ENCODE measurements at places on chromosomes 1 and 21.

- no peak for DNase-seq
Measured at GRCh38 chr1:233246965-233247364, 48.6 kb downstream of the PCNX2 start.

DNA sequence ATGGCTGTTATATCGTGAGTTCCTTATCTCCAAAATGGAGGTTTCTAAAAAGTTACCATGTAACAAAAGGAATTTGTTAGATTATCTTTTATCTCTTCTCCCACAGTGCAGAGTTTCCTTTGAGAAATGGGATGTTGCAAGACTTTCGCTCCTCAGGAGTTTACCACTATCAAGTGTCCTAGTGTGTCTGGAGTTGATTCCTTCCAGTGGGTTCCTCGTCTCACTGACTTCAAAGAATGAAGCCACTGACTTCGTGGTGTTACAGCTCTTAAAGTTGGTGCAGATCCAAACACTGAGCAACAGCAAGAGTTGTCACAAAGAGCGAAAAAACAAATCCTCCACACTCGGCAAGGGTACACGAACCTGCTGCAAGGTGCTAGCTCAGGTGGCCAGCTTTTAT is 37.0 kb downstream of the SPAG17 start:
- DNase-seq: no peak

GRCh38 chr1:20981915-20982314 is 194.8 kb downstream of the EIF4G3 start:
- DNase-seq: no peak

- no peak for DNase-seq
Measured at GRCh38 chr21:44475266-44475845, 20.0 kb downstream of the LRRC3 start.

GRCh38 chr1:246364415-246364941 is 142.6 kb downstream of the SMYD3 start:
- no peak for DNase-seq

GRCh38 chr1:1100296-1100695 is 15.6 kb downstream of the C1orf159 start:
- no peak for DNase-seq

GRCh38 chr21:25370311-25370744 is 237.0 kb downstream of the MRPL39 start:
- no peak for DNase-seq

DNA sequence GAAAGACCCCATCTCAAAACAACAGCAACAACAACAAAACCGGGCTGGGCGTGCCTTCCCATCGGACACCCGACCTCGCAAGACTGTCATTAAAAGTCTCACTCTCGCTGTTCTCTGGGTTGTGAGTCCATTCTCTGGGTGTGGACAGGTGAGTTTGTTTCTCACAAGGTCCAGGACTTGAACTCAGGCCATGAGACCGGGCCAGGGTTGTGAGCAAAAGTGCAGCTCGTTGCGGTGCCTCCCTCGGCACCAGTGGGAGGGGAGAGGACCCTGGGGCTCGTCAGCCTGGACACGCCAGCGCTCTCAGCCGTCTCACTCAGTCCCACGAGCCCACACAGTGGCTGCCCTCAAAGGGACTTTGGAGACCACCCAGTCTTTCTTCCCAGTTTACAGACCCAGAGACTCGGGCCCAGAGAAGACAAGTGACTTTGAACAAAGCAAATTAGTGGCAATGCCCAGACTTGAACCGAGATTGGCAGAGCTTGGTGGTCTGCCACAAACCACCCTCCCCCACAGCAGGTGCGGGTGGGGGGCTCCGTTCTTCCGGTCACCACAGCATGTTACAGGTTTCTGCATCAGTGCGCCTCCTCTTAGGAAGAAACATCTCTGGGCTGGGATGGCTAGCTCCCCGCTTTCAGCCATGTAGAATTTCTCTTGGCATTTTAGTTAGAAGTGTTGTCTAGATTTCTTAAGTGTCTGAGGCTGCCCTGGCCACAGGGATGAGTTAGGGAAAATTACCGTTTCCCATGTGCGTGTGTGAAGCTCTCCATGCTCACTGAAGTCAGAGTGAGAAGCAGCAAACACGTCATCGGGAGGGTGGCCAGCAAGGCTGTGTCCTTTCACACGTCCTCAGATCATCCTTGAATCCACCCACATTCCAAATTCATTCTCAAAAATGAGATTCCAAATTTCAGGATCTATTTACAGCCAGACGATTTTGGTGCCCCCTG is 28.3 kb downstream of the LRRC3 start:
- no peak for DNase-seq

DNA sequence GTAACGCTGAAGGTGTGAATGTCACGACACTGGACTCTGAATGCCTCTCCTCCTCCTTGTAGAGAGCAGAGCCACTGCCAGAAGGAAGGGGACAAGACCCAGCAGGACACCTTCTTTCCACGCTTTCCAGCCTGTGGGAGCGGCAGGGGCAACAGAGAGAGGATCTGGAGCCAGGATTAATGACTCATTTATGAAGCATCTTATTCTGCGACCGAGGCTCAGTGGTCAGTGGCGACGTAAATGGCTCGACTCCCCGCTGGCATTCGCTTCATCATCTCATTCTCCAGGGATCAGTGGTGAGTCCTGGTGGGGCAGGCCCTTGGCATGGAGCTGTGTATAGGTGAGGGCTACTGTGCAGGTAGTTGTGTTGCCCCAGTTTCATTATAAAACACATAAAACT is 4.6 kb downstream of the SLC37A1 start:
- DNase-seq: no peak

DNA sequence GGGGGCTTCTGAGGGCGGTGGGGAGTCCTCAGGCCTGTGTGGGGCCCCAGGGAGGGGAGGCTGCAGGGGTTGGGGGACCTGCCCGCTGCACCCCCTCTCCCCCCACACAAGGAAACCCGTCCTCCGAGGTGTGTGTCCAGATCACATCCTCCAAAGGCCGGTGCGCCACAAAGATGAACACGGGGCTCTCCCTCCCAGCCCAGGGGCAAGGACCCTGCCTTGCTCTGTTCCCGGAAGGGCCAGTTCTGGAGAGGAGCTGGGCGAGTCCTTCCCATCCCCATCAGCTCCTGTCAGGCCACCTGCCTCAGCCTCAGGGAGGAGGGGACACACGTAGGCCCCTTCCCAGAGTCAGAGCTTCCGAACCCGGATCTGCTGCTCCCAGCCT is 2.5 kb upstream of the TTLL10 start:
- no peak for DNase-seq

- no peak for DNase-seq
Measured at GRCh38 chr1:6137758-6138157, 42.4 kb downstream of the CHD5 start.

GRCh38 chr1:24639094-24639493 is 4.0 kb upstream of the SRRM1 start:
- DNase-seq: no peak

DNA sequence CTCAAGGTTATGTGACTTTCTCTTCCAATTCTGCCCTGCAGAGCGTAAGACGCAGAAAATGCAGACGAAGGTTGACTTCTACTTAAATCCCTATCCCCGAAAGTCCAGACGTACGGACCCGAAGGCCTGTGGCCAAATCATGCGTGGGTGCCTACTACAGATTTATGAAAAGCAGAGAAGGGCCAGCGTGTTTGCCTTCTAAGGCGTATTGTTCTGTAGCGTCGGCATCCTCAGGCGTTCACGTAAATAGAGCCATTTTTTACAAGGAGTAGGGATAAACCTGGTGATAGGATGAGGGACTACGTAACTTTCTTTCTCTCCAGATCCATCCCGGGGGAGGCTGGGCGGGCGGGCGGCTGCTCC is 222 bp upstream of the GIPC2 start:
- no peak for DNase-seq

DNA sequence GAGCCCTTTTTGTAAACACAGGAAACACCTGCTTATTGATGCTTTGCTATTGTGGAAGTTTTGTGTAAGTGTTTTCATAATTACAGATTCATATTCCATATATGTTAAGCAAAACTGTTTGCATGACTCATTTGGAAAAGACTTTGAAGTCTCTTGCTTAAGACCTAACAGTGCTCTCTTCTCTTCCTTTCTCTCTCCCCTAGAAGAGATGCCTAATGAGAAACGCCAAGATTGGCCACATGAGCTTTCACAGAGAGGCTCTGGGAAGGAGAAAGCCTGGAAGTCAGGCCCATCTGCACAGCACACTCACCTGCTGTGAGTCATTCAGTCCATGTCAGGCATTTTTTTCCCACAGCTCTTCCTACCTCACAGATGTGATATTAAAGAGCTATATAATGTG is 101.6 kb upstream of the PALMD start:
- DNase-seq: no peak

- DNase-seq: no peak
Measured at GRCh38 chr1:244836135-244836521, 670 bp downstream of the COX20 start.

DNA sequence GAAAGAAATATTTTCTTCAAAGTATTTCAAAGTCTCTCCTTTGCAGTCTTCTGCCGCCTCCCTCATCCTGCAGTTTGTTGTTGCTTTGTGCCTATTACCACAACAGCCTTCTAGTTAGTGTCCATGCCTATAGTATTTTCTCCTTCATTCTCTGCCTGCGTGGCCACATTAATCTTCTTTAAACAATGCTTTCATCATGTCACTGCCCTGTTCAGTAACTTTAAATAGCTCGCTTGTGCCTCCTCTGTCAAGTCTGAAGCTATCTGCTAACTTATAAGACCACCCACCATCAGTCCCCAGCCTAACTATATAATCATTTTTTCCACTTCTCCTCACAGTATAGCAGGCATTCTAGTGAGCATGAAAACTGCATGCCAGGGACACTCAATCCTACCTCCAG is 290.3 kb downstream of the PDE4B start:
- no peak for DNase-seq

DNA sequence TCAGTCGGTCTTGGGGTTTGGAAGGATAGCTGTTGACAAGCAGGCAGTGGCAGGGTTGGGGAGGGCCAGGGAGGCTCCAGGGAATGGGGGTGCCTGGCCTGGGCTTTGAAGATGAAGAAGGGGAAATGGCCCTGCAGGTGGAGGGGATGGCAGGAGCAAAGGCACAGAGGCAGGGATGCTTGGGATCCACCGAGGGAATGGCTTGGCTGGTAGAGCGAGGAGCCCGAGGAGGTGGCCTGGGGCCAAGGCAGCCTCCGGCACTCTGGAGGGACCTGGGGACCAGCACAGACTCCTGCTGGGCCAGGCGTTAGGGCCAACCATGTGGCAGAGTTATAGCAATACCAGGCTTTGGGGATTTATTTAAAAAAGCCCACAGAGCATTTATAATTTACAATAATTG is 62.9 kb upstream of the EDN2 start:
- DNase-seq: no peak

GRCh38 chr1:198423673-198424072 is 116.8 kb downstream of the ATP6V1G3 start:
- no peak for DNase-seq

DNA sequence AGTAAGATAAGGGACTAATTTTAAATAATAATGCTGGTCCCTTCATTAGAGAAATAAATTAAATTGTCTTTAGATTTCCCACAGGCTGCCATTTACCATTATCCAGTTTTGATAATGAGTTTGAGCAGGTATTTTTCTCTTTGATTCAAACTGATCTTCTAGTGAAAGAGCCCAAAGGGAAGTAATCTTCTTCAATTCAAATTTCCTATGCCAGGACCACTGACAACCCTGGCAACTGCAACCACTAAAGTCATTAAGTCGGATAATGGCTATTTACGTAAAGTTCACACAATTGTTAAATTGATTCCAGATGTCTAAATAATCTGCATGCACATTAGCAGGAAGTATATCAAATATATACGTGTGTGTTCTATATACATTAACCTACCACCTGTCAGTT is 399.3 kb downstream of the PTPRC start:
- no peak for DNase-seq

DNA sequence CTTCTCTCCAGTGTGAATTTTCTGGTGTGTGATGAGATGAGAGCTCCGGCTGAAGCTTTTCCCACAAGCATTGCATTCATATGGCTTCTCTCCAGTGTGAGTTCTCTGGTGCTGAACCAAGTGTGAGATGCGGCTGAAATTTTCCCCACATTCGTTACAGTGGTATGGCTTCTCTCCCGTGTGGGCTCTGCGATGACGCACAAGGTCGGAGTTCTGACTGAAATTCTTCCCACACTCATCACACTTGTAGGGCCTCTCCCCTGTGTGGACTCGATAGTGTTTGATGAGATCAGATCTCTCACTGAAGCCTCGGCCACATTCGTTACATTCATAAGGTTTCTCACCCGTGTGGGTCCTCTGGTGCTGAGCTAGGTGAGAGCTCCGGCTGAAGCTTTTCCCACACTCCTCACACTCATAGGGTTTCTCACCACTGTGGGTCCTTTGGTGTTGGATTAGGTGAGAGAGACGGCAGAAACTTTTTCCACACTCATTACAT is 7.4 kb downstream of the ZNF436 start:
- DNase-seq: no peak

DNA sequence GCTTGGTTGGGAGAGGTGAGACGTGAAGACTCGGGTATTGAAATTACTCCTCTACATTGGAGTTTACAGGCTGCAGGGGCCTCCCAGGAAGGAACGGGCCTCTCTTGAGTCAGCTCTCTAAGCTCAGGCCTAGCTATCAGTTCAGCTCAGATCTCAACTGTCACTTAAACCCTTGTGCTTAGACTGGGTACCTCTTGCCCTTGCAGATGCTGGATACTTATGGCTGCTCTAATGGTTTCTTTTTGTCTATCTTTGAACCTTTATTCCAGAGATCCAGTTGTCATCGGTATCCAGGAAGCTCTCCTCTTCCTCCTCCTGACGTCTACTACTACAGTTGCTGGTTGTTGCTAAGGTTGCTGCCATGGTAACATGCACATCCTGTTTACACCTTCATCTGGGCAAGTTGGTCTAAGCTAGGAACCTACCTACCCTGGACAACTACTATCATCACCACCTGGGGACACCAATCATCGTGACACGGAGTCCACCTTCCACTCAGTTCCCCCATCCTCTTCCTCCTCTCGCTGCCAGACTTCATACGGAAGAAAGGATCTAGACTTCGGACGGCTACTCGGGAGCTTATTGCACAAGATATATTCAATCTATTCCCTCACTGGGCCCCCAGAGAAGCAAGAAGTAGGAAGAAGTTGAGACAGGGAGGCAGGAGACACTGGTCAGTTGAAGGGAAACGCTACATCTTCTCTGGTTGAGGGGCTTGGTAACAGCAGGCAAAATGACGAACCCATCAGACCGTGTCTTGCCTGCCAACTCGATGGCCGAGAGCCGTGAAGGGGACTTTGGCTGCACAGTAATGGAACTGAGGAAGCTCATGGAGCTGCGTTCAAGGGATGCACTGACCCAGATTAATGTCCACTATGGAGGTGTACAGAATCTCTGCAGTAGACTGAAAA is 56.1 kb downstream of the ATP2B4 start:
- no peak for DNase-seq

GRCh38 chr1:167705250-167705649 is 16.5 kb upstream of the MPZL1 start:
- DNase-seq: no peak

- peak; percentile 56 for DNase-seq
Measured at GRCh38 chr1:119742202-119742601, 26.5 kb downstream of the HMGCS2 start.

- DNase-seq: no peak
Measured at GRCh38 chr1:109653306-109653705, 2.6 kb upstream of the GSTM4 start.

- DNase-seq: no peak
Measured at GRCh38 chr1:43123031-43123430, 49.1 kb downstream of the EBNA1BP2 start.

GRCh38 chr1:54480525-54480848 is 67.5 kb upstream of the ACOT11 start:
- DNase-seq: no peak

- no peak for DNase-seq
Measured at GRCh38 chr1:2501041-2501819, 25.1 kb downstream of the PLCH2 start.

GRCh38 chr1:2516124-2516523 is 10.3 kb downstream of the PANK4 start:
- no peak for DNase-seq

- DNase-seq: no peak
Measured at GRCh38 chr1:18516473-18516872, 35.7 kb downstream of the KLHDC7A start.
